COR-L47 (cell line): ENCODE measurements at places on chromosomes 7 and 10.
A peak's percentile ranks its signal among the peaks of the same experiment; 100 is the strongest.

DNA sequence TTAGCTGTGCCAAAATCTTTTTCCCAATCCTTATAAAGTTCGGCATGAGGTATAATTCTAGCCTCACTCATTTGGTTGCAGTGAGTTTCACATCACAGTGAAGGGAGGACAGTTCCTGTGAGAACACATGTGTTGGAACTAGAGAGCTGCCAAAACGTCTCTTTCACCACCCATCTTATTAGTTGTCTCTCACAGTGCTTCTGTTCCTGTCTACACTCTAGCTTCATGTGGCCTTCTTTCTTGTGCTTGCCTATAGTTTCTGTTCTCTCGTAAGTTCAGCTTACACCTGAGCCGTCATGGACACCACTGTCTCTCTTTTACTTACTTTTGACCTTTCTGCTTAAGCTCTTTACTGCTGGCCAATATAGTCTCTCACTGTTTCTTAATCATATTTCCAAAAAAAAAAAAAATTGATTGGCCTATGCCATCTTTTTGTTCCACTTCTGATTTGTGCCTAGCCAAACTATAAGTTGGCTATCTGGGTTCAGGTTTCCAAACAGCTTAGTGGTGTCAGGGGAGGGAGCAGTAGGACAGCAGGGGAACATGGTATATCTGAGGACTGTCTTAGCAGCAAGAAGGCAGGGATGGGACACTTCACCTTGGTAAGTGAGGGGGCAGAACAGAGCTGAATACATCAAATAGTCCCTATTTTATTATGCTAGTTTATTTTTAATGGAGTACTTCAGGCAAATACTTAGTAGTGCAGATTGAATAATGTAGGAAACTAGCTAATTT, 38.0 kb downstream of the ZNRF2 start:
- no peak for DNase-seq

- DNase-seq: no peak
These were observed 145.3 kb downstream of the SFMBT2 start for GRCh38 chr10:7265396-7266123.

DNA sequence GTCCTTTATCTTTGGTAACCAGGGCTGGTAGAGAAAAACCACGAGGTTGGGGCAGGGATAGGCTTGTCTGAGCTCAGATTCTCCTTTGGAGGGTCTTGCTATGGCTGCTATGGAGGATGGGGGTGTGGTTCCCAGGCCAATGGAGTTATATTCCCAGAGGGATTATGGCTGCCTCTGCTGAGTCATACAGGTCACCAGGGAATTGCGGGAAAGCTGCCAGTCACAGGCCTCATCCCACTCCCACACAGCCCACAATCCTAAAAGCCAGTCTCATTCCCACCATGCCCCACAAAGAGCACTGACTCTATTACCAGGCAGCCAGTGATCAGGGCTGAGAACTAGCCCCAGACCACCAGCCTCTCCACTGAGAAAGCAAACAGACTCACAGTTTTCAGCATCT, 316.6 kb upstream of the TMEM229A start:
- DNase-seq: no peak

- no peak for DNase-seq
These were observed 24.1 kb upstream of the ABCA13 start for GRCh38 chr7:48147078-48147591.

DNA sequence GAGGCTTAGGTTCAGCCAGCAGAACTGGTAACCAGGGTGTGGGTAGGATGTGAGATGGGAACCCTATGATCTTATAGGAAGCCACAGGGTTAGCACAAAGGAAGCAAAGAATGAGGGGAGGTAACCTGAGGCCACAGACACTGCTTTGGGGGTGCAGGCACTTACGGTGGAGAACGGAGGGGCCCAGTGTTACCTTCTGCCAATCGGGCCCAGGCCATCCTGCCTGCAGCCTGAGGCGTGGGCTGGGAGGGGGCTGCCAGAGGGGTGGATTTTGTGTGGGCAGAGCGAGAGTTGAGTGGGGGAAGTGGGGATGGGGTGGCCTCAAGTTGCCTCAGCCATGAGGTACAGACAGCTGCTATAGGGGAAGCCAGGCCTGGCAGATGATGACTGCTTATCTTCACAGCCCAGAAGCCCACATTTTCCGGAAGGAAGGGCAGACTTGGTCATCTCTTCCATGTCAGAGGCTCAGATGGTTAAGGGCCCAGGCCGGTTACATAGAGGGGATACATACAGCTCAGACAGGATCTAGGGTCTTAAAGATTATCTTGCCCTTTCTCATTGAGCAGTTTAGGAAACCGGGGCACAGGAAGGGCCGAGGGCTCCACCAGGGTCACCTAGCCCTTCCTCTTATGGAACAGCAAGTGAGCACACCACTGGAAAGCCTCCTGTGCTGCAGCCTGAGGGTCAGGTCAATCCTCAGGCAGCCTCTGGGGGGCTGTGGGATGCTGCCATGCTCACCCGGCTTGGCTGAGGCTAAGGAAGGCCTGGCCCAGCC, 24.4 kb upstream of the VSIR start:
- DNase-seq: no peak

GRCh38 chr7:123230603-123231002, 30.8 kb upstream of the SLC13A1 start:
- DNase-seq: peak; percentile 0

- no peak for DNase-seq
These were observed 29.2 kb downstream of the FAM3C start for GRCh38 chr7:121366852-121367431.

- DNase-seq: no peak
These were observed 19.0 kb downstream of the HKDC1 start for GRCh38 chr10:69239136-69239535.

- DNase-seq: peak; percentile 74
These were observed 84.0 kb downstream of the GSAP start for GRCh38 chr7:77331938-77332695.

- DNase-seq: no peak
These were observed 96.5 kb downstream of the NRP1 start for GRCh38 chr10:33237736-33238624.

DNA sequence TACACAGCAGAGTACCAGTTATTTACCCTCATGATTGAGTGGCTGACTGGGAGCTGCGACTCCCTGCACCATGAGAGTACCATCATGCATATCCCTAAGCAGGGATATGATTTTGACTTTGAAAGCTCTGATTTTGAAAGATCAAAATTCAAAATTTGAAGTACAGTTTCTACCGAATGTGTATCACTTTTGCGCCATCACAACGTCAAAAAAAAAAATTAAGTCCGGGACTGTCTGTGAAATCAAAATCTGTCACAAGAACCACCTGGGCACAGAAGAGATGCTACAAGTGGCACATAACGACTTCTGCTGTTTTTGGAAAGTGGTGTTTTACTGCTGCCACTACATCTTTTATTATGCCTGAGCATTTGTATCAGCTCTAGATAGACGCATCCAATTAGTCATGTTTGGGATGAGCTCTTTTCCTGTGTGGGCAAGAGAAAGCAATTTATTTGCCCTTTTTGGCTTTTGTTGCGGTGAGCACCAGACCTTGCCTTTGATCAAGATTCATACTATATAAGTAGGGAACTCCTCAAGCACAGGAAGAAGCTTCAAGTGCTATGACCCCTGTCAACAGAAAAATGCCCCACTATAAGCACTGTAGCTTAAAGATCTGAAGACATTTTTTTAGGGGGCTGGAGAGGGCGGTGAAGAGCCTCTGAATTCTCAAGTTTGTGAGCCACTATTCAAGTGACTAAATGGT, 10.7 kb downstream of the MTPN start:
- DNase-seq: no peak

- no peak for DNase-seq
These were observed 4.9 kb downstream of the CPA4 start for GRCh38 chr7:130297628-130298543.

DNA sequence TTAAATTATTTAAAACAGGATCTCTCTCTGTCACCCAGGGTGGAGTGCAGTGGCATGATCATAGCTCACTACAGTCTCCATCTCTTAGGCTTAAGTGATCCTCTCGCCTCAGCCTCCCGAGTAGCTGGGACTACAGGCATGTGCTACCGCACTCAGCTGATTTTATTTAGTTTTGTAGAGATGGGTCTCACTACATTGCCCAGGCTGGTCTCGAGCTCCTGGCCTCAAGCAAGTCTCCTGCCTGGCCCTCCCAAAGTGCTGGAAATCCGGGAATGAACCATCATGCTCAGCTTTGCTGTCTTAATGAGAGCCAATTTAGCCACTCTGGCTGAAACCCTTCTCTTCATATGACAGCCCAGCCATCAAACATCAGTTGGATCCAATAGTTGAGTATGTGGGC, 53.3 kb upstream of the NRP1 start:
- no peak for DNase-seq

DNA sequence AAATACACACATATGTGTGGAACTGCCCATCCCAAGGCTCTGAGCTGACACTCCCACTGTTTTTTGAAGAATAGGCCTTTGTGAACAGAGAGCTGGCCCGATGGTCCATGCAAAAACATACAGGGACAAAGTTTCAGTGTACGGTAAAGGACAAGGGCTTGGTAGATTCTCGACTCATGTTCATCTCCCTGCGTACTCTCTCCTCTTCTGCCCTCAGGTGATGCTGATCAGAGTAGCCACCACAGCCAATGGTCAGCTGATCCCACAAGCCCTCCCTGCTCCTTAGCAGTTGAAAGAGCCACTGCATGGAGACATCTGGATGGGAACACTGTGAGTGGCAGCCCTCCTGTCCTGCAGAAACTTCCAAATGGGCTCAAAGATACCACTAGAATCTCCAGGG, 23.1 kb upstream of the C10orf71 start:
- DNase-seq: no peak

GRCh38 chr7:67209256-67209655, 212.6 kb downstream of the TYW1 start:
- DNase-seq: no peak

GRCh38 chr10:35328404-35329037, 7.8 kb upstream of the CCNY start:
- no peak for DNase-seq

GRCh38 chr10:13206546-13207443, 27.4 kb downstream of the UCMA start:
- DNase-seq: no peak

DNA sequence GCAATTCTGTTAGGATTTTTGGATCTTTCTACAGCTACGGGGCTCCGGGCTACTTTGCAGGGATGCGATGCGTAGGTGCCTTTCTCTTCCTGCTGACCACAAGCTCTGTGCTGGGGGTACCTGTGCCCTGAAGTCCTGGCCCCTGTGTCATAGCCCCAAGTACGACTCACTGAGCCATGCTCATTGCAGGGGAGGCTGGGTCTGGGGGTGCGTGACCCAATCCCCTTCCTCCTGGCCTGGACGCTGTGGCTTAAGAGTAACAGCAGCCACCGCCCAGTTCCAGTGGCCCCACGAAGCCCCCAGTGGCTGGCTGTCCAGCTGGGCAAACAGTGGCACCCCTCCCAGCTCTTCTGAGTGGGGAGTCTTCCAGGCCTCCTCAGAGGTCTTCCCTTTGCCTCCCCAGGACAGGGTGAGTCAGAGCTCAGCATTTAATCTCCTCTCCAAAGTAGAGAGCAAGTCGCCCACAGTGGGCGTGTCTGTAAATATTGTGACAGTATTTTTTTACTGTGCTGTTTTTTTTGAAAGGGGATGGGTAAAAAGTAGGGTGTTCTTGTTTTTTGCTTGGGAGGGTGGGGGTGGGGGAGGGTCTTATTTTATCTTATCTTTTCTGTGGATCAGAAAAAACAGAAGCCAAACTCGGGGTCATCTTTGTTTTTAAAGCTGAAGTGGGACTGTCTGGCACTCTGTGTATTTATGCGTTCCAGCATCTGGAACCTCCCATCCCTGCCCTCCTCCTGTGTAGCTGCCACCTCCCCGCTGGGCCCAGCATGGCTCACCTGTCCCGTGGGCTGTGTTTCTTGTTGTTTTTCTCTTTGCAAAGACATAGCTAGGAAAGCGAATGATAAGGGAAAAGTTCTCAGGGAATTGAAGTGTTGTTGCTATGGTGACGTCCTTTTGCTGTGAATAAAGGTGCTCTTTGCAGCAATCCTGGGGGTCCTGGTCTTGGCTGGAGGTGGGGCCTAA, 8.2 kb downstream of the LFNG start:
- DNase-seq: peak; percentile 84

DNA sequence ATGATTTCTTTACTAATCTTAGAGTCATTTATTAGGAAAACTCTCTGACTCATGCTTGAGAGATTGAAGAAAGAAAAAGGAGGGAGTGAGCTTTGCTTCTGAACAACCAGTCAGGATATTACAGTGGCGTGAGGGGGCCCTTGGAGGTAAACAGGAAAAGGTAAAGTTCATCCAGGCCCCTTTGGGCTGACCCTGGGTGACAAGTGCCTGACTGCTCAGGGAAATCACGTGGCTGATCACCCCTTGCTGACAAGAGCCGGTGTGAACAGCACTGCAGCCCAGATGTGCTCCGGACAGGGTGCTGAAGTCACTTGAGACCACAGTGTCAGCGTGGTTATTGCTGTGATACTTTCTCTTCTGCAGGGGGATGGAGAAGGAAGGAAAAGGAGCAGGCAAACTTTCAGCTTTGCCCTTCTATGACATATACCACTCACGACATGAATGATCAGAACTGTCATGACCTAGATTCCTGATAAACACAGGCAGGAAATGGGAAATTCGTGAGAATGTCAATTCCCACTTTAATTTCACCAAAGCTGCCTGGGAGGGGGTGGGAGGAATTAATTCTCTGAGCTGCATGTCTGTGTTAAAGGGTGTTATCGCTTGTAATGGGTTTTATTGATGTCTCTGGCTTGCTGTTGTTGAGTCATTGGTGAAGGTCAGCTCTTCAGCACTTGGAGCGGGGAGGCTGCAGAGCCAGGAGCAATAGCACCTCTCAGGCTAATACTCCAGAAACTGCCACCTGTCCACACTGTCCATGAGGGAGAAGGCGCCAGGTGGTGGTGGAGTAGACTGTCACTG, 139.8 kb upstream of the AOAH start:
- DNase-seq: no peak

- no peak for DNase-seq
These were observed 14.0 kb downstream of the ASNS start for GRCh38 chr7:97858221-97858620.

DNA sequence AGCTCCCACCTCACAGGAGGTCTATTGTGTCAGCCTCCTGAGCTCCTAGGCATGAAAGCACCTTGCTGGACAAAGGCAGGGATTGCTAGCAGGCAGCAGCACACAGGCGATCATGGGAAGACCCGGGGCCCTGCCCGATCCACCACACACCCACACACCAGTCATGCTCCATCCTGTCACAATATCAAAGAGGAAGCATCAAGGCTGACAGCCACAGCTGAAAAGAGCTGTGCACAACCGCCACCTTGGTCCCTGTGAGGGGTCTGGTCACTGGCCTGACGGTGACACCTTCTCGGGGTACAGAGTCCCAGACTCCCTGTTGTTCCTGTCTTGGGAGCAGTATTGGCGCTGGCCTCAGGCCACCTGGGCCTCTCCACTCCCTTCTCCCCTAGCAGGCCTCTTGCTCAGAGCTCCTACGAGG, 89.7 kb upstream of the RET start:
- DNase-seq: no peak
